Germinal center (tissue), 1 donor: ENCODE measurements at places on chromosomes 16 and 17.

DNA sequence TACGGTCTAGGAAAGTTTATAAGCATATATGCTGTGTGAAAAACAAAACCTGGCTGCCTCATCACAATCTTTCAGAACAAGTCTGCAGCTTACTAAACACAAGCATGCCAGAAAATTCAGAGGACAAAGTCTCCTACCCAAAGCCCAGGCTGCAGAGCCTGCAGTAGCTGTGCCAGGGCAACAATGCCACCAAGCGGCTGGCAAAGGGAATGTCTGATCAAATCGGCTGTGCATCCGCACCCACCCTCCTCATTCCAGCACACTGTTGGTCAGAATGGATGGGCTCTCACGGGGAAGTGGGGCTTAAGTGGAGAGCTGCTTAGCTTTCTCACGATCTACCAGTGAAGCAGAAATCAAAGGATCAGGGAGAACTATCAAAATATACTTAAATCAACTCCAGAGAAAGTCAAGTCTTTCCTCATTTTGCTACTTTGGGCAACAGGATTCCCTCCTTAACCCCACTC, 73.5 kb downstream of the CYTH1 start:
- peak; percentile 84 for DNase-seq

DNA sequence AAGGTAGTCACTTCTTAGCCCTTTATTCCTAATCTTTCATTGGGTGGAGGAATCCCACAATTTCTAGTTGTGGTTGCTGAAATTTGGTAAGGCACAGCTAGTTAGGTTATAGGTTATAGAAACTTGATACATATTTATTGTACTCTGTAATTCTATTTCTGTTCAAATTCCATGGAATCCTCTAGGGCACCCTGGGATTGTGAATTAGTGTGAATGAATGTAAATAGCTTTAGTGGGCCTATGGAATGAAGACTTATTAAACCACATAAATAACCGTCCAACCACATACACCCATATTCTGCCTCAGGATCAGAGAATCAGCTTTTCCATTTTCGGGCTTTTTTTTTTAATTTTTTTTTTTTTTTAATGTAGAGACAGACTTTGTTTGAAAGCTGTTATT, 9.2 kb downstream of the TANC2 start:
- DNase-seq: no peak

DNA sequence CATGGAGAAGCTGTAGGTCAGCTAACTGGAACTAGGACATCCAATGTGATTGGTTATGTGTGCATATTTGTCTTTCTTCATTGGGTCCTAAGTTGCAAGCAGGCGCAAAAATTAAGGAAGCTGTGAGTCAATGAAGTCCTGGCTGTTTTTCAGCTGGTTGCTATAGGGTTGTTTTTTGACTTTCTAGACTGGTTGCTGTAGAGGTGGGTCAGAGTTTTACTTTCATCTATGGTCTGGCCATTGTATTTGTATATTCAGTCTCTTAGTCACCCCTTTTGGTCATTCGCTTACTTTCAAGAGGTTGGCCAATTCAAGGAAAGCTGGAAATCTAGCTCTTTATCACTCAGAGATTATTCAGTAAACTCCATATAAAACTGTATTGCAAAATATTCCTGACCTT, 62.0 kb upstream of the AMZ2 start:
- DNase-seq: no peak

DNA sequence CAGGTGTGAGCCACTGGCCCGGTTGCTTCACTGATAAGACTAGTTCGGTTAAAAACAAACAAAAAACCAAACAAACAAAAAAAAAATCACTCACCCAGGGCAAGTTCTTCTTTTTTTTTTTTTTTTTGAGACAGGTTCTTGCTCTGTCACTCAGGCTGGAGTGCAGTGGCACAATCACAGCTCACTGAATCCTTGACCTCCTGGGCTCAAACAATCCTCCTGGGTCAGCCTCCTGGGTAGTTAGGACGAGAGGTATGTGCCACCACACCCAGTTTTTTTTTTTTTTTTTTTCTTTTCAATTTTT, 119.5 kb upstream of the CORO6 start:
- DNase-seq: no peak

- no peak for DNase-seq
These were observed 9.9 kb upstream of the WFIKKN1 start for GRCh38 chr16:620700-621525.

GRCh38 chr16:79480056-79480455, 120.5 kb downstream of the MAF start:
- no peak for DNase-seq

DNA sequence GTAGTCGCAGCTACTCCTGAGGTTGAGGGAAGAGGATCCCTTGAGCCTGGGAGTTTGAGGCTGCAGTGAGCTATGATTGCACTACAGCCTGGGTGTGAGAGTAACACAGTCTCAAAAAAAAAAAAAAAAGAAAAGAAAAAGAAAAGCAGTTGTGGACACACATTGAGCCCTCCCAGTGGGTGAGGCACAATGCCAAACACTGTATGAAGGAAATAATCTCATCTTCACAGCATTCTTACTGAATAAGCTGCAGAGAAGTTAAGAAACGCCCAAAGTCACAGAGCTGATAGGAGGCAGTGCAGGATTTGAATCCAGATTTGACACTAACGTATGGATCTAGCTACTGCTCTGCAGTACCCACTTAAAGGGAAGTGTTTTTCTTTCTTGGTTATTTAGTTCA, 5.9 kb upstream of the LYZL6 start:
- no peak for DNase-seq

GRCh38 chr17:44076716-44077594, 6.4 kb downstream of the G6PC3 start:
- DNase-seq: no peak

- no peak for DNase-seq
These were observed 26.8 kb upstream of the HOXB13 start for GRCh38 chr17:48755356-48755755.

DNA sequence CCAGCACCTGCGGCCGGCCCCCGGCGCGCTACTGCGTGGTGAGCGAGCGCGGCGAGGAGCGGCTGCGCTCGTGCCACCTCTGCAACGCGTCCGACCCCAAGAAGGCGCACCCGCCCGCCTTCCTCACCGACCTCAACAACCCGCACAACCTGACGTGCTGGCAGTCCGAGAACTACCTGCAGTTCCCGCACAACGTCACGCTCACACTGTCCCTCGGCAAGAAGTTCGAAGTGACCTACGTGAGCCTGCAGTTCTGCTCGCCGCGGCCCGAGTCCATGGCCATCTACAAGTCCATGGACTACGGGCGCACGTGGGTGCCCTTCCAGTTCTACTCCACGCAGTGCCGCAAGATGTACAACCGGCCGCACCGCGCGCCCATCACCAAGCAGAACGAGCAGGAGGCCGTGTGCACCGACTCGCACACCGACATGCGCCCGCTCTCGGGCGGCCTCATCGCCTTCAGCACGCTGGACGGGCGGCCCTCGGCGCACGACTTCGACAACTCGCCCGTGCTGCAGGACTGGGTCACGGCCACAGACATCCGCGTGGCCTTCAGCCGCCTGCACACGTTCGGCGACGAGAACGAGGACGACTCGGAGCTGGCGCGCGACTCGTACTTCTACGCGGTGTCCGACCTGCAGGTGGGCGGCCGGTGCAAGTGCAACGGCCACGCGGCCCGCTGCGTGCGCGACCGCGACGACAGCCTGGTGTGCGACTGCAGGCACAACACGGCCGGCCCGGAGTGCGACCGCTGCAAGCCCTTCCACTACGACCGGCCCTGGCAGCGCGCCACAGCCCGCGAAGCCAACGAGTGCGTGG, 1.5 kb downstream of the NTN1 start:
- DNase-seq: peak; percentile 10

- DNase-seq: no peak
These were observed 56.7 kb upstream of the NOG start for GRCh38 chr17:56536766-56537165.

DNA sequence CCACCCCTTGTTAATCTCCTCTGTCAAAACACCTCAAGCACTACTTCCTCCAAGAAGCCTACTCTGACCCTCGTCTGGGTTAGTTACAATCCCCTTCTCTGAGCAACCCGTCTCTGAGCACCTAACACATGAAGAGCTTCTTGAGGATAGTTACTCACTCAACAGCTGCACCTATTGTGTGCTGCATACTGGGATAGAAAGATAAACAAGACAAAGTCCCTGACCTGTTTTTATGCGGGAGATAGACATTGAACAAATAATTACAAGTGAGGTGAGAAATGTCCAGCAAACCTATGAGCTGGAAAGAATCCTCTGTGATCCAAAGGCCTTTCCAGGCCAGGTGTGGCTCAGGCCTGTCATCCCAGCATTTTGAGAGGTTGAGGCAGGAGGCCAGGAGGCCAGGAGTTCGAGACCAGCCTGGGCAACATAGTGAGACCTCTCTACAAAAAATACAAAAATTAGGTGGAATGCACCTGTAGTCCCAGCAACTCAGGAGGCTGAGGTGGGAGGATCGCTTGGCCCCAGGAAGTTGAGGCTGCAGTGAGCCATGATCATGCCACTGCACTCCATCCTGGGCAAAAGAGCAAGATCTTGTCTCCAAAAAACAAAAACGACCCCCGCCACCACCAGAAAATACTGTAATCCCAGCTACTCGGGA, 5.5 kb upstream of the ZNF771 start:
- no peak for DNase-seq

DNA sequence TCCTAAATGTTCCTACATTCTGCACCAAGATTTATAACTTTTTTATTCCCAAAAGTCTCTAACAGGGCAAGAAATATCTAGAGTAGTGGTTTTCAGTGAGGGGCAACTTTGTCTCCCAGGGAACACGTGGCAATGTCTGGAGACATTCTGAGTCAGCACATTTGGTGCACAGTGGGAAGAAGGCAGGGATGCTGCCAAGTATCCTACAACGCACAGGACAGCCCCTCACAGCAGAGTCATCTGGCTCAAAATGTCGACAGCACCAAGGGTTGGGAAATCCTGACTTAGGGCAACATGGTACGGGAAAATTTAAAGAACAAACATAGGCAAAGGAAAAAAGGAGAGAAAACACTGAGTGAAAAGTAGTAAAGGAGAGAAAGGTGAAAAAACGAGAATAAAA, 61.8 kb downstream of the SMG6 start:
- DNase-seq: no peak

DNA sequence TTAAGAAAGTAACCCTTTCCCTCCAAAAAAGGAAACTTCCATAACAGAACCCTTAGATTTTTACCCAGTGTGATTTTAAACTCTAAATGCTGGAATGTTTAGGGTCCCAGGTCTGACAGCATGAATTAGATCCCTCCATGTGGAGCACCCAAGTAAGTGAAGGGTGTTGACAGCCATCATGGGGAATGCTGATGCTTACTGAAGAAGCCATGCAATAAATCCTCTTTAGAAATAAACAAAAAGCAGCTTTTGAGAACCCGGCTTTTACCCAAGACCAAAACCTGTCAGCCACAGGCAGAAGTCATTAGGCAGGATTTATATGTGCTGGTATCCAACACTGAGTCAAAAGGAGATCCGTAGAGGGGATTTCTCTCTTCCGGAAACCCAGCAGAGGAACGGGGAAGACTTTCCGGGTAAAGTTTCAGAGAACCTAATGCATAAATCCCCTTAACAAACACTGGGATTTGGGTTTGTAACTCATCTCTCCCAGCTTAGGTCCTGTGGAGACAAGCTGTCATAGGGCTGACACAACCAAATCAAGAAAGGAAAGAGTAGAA, 287.5 kb downstream of the IRX3 start:
- no peak for DNase-seq

GRCh38 chr17:58970609-58971450, 135.8 kb downstream of the TRIM37 start:
- no peak for DNase-seq

GRCh38 chr17:27965224-27965623, 72.1 kb upstream of the LYRM9 start:
- DNase-seq: no peak

DNA sequence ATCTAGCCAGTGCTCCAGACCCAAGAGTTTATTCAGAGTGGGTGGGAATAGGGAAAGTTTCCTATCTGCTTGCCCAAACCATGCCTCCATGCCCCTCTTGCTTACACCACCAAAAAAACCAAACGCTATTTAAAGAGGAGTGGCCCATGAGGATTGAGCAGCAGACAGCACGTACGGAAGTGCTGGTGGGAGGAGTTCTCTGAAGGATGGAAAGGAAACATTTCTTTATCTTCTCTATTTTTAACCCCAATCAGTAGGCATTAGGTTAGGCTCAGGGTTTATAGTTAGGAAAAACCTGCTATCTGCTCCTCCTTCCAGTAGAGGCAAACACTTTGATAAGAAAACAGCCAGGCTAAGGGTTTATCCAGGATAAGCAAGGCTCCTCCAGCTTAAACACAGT, 235.3 kb downstream of the ZFHX3 start:
- DNase-seq: no peak

GRCh38 chr17:63694229-63694949, 5.5 kb downstream of the LIMD2 start:
- DNase-seq: peak; percentile 32

GRCh38 chr17:63929860-63930766, 2.0 kb downstream of the CD79B start:
- DNase-seq: no peak

DNA sequence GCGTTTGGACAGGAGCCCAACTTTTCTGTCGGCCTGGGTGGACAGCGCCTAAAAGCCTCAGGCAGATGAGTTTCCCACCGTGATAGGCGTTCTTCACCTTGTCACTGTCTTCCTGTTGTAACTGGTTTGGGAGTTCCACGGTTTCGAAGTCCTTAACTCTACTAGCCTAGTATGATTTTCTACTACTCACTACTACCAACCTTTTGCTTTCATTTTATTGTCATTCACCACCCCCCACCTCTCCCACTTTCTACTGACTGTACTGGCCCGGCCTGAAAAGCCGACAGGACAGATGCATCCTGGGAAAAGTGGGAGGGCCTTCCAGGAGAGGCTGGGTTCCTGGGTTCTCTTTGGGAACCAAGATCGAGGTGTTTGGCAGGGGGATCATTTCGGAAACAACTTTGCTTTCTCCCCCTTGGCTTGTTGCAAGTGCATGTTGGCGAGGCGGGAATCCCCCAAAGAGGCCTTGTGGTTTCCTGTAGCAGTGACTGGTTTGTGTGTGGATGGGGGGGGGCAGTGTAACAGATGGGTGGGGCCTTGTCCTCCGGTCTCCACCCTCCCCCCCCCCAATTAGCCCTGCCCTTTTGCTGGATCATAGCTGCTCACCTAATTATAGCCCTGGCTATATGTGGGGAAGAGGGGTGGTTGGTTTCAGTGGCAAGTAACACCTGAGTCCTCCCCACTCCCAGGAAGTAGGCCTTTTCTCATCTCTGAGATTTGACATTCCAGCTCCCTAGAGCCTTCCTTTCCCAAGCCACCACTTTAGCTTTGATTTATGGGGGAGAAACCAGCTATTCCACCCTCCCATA, 1.4 kb downstream of the EIF5A start:
- peak; percentile 70 for DNase-seq

DNA sequence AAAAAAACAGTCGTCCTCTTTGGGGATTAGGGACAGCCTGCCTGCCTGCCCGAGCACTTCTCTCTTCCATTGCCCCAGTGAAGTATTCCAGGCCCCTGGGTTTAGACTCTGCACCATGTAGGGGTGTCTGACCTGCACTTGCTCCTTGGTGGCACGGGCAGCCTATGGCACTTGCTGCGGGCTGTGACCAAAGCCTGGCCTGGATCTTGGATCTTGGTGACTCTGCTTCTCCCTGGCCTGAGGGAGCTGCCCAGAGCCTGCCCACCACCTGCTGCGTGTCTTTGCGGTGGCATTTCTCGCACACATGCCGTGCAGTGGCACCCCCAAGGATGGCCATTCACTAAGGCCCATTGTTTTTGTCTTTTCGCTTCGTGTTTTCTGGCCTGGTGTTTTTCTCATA, 6.1 kb upstream of the STH start:
- no peak for DNase-seq
